ENCODE measurements at places on chromosomes 3 and 15.

GRCh38 chr15:66921319-66921915, 144.0 kb upstream of the SMAD3 start:
- DNase-seq = no peak

DNA sequence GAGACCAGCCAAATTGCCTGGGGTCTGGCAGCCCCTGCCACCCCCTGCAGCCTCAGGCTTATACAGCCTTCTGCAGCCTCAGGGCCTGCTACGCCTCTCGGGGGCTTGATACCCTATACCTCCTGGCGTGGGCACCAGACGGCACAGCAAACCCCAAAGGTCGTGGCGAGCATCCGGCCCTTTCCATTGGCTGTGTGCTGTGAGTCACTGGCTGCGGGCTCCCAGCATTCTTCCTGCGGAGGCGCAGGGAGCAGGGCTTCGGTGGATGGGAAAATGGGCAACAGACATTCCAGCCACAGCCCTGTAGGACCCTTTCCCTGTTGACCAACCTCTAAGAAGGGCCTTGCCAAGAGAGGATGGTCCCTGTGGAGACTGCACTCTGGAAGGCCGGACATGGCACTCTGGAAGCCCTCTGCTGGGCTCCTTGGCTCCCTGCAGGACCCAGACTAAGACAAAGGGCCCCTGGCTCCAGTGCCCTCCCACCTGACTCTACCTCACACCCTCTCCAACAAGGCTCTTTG, 59.6 kb downstream of the ITGA11 start:
- no peak for DNase-seq

- no peak for DNase-seq
These were observed 109.4 kb upstream of the THSD4 start for GRCh38 chr15:71005895-71006294.

DNA sequence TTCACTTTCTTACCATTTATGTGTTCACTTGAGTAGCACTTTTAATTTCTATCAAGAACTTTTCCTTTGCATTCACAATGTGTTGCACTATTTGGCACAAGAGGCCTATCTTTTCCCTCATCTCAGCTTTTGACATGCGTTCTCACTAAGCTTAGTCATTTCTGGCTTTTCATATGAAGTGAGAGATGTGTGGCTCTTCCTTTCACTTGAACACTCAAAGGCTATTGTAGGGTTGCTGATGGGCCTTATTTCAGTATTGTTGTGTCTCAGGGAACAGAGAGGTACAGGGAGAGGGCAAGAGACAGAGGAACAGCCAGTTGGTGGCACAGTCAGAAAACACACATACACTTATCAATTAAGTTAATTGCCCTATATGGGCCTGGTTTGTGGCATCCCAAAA, 127.4 kb upstream of the MLF1 start:
- no peak for DNase-seq

- no peak for DNase-seq
These were observed 121.6 kb downstream of the TFG start for GRCh38 chr3:100830931-100831330.

DNA sequence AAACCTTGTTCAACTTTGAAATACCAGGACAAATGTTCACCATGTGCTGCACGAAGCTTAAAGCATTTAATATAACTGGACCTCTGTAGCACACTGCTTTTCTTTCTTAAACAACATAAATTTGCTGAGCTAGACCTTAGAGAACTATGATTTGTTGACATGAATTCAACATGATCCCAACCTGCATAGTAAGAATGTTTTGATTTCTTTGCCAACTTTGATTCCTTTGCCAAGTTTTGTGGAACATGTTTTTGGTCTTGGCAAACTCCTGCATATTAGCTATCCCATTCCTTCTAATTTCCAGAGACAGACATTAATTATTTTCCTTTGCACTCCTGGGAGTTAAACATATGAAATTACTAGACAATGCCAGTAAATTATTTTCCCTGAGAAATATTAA, 197.2 kb upstream of the RBMS3 start:
- DNase-seq = no peak

GRCh38 chr15:39301589-39301999, 279.3 kb upstream of the THBS1 start:
- DNase-seq = no peak

DNA sequence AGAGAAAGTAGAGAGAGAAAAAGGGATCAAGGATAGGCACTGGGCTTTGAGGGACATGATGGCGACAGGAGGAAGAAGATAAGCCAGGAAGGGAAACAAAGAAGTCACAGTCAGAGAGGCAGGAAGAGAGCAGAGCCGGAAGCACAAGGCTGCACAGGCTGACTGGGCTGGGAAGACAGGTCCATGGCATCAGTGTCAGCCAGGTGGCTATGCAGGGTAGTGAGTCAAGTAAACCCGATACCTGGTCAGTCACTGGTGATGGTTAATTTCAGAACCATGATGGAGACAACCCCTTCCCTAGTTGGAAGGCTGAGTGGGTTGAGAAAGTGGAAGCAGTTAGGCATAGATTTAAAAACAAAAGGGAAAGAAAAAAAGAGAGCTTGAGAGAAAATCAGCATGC, 203.8 kb downstream of the EPHB1 start:
- no peak for DNase-seq

- no peak for DNase-seq
These were observed 86.9 kb upstream of the C15orf39 start for GRCh38 chr15:75114796-75115195.

DNA sequence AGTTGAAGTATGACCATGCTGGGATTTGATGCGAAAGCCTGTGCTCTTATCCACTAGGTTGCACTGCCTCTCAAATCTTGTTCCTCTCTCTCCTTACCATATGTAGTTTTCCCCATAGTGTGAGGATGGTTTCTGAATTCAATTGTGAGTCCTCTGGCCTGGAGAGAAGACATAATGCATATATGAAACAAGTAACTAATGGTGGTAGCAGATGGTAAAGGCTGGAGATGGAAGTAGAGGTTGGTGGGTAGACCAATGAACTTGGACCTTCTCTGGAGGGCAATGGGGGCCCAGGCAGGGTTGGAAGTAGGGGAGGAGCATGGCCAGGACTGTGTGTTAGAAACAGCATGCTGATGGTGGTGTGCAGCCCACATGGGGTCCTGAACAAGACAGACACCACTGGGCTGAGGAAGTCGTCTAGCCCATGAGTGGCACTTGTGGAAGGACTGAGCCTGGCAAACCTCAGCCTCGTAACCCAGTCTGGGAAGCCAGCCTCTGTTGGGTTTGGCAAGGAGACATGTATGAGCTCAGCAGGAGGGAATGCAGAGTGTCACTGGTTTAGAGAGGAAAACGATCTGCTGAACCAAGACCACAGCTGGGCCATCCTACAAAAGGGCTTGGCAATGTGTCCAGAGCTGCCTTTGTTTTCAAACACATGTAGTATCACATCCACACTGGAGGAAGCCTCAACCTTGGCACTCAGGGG, 18.5 kb upstream of the LMCD1 start:
- no peak for DNase-seq

DNA sequence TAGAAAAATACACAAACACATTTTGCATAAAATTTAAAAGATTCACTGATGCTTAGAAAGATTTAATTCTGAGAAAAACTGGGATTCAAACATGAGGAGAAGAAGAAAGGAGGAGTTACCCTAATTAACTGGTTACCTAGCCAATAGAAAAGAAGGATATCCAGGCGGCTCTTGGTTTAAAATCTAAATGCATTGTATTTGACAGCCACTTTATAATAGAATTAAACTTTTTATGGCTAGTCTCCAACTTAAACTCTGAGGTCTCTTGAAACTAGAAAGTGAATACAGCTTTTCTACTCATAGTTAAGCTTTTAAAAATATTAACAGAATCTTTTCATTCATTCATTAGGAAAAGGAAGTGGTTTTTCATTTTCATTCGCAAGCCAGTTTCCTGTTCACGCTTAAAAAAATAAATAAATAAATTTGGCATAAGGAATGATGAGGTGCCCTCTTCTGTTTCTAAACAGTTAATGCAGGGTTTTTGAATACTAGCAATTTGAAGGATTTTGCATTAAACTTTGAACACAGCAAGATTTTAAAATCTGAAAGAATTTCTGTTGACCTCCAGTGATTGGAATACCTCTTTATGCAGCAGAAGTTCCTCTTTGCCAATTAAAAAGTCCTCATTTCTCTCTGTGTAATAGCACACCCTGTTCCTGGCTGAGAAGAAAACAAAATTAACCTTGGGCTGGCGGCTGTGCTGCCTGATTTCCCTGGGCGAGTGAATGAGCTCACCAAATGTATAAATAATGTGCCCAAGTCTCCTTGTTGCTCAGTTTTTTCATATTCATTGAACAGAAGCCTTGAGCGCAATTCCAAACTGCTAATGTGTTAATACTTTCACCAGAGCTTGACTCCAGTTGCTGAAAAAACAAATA, 105.1 kb downstream of the ZMAT3 start:
- DNase-seq = peak; percentile 70

- DNase-seq = no peak
These were observed 88.7 kb upstream of the ANKRD28 start for GRCh38 chr3:15886521-15886920.

DNA sequence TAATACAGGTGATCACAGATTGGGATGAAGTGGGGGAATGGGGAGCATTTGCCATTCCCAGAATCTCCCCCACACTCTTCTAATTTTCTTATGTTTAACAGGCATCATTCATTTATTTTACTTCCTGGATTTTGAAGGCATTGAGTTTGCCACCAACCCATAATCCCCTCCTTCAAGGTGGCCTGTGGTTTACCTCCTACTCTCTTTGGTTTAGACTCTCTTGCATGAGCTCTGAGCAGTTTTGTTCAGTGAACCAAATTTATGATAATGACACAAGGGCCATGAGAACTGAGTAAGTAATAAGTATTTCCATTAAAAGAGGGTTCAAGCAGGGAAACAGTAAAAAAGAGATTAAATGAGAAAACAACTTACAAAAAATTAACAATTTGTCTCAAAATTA, 703.1 kb upstream of the CFAP20DC start:
- DNase-seq = no peak

- peak; percentile 13 for DNase-seq
These were observed 101.5 kb upstream of the CBLB start for GRCh38 chr3:105970283-105970682.

DNA sequence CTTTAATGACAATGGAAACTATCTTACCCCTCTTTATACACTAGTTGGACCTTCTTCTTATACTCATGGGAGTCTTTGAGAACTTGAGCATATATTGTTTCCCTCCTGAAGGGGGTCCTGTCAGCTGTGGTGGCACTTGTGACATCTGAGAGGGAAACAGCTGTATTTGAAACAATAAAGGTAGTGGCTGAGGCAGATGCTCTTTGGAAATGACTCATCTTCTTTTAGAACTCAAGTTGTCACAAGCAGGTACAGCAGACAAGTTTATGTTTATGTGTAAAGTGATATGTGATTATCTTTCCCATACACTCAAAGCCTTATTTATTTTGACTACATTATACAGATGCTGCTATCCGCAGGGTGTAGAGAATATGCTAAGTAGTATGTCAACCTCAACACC, 220.0 kb upstream of the GRM7 start:
- no peak for DNase-seq

DNA sequence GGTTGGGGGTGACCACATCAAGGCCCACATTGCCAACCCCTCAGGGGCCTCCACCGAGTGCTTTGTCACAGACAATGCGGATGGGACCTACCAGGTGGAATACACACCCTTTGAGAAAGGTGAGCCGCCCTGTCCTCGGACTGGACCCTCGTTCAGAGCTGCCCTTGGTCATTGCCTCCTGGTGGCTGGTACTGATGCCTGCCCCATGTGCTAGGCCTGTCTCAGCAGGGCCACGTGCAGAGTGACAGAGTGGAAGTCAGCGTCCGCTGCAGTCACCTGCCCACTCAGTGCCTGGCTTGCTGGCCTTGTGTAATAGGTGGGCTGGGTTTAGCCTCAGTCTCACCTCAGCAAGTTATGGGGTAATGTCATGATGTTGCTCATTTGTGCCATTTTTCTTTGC, 86.4 kb downstream of the DNASE1L3 start:
- DNase-seq = no peak

DNA sequence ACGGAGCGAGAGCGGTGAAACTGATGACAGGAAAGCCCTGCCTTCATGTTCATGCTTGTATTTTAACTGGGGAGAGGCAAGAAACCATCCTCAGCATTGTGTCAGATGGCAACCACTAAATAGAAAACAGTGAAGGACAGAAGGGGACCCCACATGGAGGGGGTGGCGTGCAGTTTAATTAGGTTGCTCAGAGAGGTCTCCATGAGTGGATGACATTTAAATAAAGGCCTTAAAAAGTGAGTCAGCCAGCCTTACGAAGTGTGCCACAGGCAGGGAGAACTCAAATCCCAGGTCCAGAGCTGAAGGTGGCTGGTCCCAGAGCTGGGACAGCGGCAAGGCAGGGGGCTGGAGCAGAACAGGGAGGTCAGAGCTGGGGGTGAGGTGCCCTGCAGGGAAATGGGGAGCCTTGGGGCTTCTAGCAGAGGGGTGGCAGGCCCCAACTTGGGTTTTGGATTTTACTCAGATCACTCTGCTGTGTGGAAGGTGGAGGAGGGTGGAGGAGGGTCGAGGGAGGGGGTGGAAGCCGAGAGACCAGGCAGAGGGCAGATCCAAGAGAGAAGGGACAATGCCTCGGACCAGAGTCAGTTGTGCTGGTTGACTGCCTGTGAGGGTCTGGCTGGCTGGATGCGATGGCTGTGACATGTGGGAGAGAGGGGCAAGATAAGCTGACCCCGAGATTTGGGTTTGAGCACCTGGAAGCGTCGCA, 73.7 kb downstream of the KLF13 start:
- no peak for DNase-seq

DNA sequence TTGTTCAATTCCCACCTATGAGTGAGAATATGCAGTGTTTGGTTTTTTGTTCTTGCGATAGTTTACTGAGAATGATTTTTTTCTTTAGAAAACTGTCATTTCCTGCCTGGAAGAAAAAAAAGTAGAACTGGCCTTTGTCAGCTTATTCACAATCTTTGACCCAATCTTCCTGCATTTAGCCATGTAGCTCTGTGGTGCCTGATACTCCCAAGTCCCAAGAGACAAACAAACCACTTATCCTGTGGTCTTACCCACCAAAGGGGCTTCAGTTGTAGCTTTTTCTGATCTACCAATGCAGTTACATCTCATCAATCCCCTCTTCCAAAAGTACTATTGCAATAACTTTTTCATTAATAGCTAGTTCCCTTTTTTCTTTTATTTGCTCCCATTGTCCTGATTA, 444.6 kb downstream of the GRM7 start:
- DNase-seq = no peak

DNA sequence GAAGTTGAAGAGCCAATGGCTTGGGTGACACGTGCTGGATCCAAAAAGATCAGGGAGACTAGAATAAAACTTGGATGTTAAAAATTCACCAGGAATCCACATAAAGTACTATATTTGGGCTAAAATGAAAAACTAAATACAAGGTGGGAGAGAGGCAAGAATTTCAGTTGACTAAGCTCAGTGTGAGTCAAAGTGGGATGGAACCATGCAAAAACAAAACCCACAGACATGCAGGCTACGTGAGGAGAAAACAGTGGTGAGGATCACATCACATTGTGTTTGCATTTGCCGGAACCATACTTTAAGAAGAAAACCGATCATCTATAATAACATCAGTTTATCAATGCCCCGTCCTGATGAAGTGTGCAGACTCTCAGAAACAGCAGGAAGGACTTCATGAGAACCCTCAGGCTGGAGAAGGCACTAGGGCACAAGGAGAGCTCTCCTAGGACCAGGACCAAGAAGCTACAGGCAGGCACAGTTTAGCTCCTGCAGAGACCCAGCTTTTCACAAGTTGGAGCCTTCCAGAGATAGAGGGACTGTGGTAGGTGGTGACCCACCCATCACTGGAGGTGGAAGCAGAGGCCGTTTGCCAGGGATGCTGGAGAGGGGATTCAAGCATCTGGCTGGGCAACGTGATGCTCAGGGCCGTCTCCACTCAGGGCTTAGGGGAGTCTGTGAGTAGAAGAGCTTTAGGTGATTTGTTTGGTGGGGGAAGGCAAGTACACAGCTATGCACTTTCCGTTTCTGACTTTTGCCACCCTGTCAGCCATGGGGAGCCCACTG, 29.0 kb upstream of the NR2E3 start:
- DNase-seq = no peak

- DNase-seq = no peak
These were observed 21.0 kb downstream of the RAB8B start for GRCh38 chr15:63210151-63211091.
